ENCODE measurements at places on chromosomes 1 and 21.

- DNase-seq: no peak
Observed at GRCh38 chr1:197914510-197914909, 2.7 kb upstream of the LHX9 start.

GRCh38 chr1:166330096-166330495 is 163.3 kb upstream of the FAM78B start:
- DNase-seq: no peak

DNA sequence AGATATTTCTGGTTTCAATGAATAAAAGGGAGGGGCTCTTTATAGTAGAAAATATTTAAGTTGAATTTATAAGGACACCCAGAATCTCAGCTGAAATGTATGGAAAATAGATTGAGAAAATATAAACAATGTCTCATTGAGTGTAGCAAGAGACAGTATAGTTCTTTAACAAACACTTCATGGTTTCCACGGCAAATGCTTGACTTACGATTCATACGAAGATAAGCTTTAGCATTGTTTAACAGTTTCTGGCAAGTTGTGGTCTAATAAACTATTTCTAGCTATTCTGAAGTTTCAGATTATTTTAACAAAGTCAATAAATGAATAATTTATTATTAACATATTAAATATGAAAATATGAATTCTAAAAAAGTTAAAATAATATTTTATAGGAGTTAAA is 1419.4 kb downstream of the KCNT2 start:
- DNase-seq: no peak

GRCh38 chr1:18293291-18293690 is 185.7 kb downstream of the IGSF21 start:
- no peak for DNase-seq

- DNase-seq: no peak
Observed at GRCh38 chr21:44704636-44705001, 6.8 kb downstream of the TSPEAR start.

GRCh38 chr1:147717051-147717705 is 43.2 kb downstream of the GJA5 start:
- DNase-seq: no peak

DNA sequence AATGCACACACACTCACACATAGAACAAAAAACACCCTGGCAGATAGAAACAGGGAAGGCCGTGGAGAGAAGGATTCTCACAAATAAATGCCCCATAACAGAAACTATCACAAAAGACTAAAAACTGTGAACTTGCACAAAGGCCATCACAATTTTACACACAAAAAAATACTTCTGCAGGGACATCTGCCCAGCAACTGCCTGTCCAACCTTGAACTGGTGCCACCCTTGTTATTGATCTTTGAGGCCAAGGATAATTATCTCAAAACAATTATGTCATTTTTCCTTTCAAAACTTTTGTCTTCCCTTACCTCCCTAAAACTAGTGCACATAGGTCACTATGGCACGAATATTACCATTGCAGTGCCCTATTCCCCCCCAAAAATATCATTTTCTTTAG is 143.8 kb upstream of the KCTD3 start:
- DNase-seq: no peak
